ENCODE measurements at places on chromosomes 5 and 9.

- no peak for DNase-seq
Observed at GRCh38 chr9:108645520-108645919, 210.3 kb downstream of the ACTL7B start.

DNA sequence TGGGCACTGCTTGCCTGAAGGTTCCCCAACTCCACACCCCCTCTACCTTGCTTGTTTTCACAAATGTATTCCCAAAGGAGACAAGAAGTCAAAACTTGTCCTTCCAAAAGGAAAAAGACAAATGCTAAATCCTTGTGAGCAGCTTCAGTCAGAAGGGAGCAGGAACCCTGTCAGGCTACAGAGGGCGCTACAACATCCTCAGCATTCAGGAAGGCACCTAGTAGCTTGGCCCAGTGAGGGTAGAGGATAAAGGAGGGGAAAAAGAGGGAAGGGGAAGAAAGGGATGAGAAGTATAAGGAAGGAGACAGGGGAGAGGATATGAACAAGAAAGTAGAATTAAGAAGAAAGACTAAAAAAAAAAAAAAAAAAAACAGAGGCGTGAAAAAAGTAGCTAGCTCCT lies 97.5 kb downstream of the MLLT3 start:
- no peak for DNase-seq

- no peak for DNase-seq
Observed at GRCh38 chr9:110025551-110026170, 182.3 kb downstream of the C9orf152 start.

DNA sequence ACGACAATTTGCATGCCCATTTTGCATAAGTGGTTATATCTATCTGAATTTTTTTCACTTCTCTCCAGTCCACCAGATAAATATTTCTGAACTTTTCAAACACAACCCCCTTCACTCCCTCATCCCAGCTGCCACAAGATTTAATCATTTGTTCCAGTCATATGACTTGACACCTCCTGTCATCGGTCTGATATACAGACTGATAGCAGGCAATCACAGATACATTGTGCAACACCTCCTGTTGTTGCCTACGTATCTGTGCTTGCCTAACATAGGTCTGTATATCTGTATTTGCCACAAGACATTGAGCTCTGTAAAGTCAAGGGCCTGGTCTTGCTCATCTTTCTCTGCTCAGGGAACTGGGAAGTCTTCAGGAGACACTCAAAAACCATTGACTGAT lies 65.6 kb downstream of the GNA14 start:
- DNase-seq = no peak

DNA sequence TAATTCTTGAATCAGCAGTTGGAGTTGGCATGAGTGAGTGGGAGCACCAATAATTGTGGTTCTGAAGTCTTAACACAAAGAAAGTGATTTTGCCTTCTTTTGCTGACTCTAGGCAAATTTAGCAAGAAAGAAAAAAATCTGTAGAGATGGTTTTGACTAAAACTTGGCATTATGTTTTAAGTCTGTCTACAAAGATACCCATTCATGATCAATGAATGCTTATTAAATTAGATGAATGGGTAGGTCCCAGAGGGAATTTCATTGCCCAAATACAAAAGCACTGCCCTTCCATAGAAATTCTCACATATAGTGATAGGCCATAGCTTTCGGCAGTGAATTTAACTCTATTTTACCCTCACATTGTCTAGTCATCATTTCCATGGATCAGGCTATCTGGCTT lies 428.6 kb upstream of the ADAMTSL1 start:
- no peak for DNase-seq

DNA sequence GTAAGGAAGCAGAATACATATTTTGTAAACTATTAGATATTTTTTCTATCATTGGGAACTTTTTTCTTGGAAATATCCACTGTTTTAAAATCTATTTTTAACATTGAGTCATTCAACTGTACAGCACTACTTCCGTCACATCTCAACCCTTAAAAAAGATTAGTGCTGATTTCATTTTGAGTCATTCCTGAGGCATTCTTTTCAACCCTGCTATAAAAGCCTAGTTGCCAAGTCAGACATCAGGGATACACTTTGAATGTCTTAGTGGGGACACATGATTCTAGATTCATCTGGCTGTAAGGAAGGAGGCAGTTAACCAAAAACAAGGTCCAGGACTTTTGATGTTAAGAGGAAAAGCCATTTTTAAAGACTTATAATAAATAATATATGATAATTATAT lies 160.9 kb downstream of the GIN1 start:
- no peak for DNase-seq

DNA sequence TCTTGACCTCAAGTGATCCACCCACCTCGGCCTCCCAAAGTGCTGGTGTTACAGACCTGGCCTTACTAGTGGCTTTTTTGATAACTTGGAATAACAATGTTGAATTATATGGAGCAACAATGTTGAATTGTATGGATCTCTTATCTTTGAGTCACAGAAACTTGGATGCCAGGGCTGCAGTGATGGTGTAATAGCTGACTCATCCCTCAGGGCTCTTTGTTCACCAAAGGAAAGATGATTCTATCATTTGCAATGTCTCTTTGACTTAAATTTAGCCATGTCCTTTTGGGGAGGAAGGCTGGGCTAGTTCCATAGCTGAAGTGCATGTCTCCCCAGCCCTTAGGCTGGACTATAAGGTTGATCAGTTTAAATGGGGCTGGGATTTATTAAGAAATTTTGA lies 172.3 kb downstream of the PDZD2 start:
- no peak for DNase-seq

DNA sequence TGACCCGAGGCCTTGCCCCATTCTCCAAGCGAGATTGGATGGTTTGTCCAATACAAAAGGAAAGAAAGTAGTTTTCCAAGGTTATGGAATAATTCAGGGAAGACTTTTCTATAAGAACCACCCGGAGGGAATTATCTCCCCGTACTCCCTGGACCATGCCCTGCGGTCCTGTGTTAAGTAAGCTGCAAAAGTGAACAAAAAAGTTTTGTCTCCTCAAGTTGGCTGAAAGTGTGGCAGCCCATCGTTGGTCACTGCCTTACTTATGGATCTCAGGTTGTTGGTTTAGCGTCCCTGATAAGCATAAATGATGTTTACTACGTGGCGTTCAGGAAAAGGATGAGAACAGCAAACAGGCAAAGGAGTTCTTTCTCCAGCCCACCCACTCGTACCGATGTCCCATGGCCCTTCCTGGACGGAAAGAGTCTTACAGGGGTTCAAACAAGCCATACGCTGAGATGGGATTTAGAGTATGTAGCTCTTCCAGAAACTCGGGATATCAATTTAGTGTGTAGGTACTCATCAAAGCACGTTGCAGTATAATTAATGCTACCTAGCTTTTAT lies 413 bp upstream of the AUH start:
- DNase-seq = no peak

GRCh38 chr9:86072394-86072877 lies 26.9 kb downstream of the GOLM1 start:
- no peak for DNase-seq

DNA sequence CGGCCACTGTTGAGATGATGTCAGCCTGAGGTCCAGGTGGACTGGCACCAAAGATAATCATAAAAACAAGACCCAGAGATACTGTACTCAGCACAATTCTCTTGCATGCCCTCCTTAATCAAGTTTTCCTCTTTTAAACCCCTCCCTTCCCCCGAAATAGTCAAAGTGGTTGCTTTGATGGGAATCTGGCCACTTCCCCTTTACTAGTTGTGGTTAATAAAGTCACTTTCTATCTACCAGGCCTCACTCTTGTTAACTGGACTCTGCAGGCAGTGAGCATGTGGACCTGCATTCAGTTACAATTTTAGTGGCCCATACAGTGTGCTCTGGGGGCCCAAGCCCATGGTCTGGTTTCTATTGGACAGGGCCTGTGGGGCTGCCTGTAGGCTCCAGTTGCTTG lies 17.5 kb downstream of the FBP2 start:
- no peak for DNase-seq

- no peak for DNase-seq
Observed at GRCh38 chr5:52523701-52524100, 264.0 kb upstream of the ITGA1 start.

- no peak for DNase-seq
Observed at GRCh38 chr5:34043099-34043876, at the start of gene C1QTNF3. C1QTNF3 (minus strand) TSS chr5:34043213; CDS start chr5:34043125, 88 bp downstream.

- DNase-seq = no peak
Observed at GRCh38 chr5:147567917-147568598, 58.2 kb upstream of the DPYSL3 start.

- DNase-seq = no peak
Observed at GRCh38 chr9:23826120-23826629, at the start of gene ELAVL2. ELAVL2 (minus strand) TSS chr9:23826240; CDS start chr9:23762234, 64,006 bp downstream.

- DNase-seq = no peak
Observed at GRCh38 chr5:139648205-139649081, at the start of gene CXXC5. CXXC5 (plus strand) TSS chr5:139648349; CDS start chr5:139680524, 32,175 bp downstream.

DNA sequence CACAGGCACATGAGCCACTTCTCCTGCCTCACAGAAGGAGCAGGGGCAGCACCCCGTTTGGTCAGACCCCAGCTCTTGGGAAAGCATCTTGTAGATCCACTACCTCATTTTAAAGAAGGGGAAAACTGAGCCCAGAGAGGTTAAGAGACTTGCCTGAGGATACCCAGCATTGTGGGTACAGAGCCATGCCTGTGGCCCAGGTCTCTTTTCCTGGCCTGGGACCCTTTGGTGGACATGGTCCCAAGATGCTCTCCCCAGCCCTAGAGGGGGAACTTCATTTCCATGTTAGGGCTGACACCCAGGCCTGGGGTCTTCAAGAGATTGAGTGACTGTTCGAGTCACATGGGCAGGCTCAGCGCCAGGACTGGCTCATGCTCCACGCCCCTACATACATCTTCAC lies 64.2 kb downstream of the NEK6 start:
- DNase-seq = no peak

- DNase-seq = no peak
Observed at GRCh38 chr9:136578915-136579649, 33.2 kb upstream of the NOTCH1 start.

- no peak for DNase-seq
Observed at GRCh38 chr9:124625087-124625486, 117.9 kb upstream of the NR5A1 start.

DNA sequence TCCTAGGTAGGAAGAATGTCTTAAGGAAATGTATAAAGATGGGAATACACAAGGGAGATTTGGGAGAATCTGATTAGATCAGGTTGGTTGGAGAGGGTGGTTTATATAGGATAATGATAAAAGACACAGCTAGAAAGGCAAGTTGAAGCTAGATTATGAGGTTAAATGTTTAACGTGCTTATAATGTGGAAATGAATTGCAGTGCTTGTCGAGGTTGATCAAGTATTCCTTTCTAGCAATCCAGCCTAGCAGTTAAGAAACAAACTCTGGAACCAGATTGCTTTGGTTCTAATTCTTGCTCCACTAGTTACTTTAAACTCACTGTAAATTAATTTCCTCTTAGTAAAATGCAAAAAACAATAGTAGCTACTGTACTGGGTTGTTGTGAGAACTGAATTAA lies 76.5 kb downstream of the NIPBL start:
- no peak for DNase-seq

GRCh38 chr5:135053989-135054388 lies 20.0 kb upstream of the PITX1 start:
- no peak for DNase-seq

- DNase-seq = no peak
Observed at GRCh38 chr5:133890314-133890713, 78.1 kb downstream of the C5orf15 start.

- no peak for DNase-seq
Observed at GRCh38 chr5:74500110-74500917, 140.2 kb downstream of the ENC1 start.

DNA sequence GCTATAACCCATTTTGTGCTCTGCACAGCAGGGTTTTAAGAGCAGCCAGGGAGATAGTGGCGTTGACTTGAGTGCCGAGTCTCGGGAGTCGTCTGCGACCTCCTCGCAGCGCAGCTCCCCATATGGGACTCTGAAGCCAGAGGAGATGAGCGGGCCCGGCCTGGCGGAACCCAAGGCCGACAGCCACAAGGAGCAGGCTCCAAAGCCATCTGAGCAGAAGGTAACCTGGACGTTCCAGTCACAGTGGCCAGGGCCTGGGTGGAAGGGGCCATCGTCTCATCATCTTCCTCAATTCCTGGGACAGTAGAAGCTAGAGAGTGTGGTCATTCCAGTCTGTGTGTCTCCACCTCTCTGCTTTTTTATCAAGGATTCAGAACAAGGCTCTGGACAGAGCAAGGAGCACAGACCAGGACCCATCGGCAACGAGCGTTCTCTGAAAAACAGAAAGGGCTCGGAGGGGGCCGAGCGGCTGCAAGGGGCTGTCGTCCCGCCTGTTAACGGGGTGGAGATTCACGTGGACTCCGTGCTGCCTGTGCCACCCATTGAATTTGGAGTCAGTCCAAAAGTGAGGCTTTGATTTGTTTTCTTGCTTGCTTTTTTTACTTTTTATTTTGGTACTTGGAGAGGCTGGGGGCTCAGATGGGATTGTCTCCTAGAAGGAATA lies 20.2 kb upstream of the POMT1 start:
- DNase-seq = no peak

GRCh38 chr5:166338801-166339200 lies 1952.6 kb upstream of the WWC1 start:
- DNase-seq = no peak

- no peak for DNase-seq
Observed at GRCh38 chr9:31536471-31536870, 848.0 kb upstream of the ACO1 start.

- DNase-seq = no peak
Observed at GRCh38 chr9:101582553-101582952, 12.2 kb downstream of the PPP3R2 start.

Data from activated effector memory CD4-positive, alpha-beta T cell treated with Interleukin-2 at 50 U/mL for 16 hours (primary cell).